Left lobe of liver (tissue), 2 donors: ENCODE measurements at places on chromosomes 12 and 14.
A peak's percentile ranks its signal among the peaks of the same experiment; 100 is the strongest.

- DNase-seq, result no peak
Measured at GRCh38 chr12:111503116-111503515, 96.0 kb downstream of the ATXN2 start.

DNA sequence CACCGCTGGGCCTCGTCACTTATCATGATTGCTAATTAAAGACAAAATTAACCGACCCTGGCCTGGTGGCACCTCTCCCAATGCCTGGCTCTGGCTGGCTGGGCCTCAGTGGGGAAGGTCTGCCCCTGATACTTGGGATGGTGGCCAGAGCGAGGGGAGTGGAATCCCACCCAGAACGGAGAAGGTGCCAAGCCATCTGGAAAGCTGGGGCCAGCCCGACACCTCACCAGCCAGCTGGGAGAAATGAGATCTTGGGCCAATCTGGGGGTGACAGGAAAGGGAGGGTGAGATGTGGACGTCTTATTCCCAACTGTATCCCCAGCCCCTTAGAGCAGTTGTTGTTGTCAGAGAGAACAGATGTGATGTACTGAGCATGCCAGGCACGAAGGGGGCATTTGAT lies 215.0 kb upstream of the PWP1 start:
- DNase-seq, result no peak

DNA sequence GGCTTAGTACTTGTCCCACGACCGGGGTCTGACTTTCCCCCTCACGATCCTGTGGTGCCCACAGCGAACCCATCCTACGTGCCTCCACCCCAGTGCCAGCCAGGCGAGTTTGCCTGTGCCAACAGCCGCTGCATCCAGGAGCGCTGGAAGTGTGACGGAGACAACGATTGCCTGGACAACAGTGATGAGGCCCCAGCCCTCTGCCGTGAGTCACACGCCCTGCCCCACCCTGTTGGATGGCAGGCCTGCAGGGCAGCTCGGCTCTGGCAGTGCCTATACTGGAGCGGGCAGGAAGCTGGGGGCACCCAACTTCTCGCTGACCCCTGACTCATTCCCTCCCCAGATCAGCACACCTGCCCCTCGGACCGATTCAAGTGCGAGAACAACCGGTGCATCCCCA lies 18.3 kb upstream of the LRP1-AS start:
- DNase-seq, result no peak

- DNase-seq, result no peak
Measured at GRCh38 chr12:38930990-38931389, 25.6 kb upstream of the CPNE8 start.

DNA sequence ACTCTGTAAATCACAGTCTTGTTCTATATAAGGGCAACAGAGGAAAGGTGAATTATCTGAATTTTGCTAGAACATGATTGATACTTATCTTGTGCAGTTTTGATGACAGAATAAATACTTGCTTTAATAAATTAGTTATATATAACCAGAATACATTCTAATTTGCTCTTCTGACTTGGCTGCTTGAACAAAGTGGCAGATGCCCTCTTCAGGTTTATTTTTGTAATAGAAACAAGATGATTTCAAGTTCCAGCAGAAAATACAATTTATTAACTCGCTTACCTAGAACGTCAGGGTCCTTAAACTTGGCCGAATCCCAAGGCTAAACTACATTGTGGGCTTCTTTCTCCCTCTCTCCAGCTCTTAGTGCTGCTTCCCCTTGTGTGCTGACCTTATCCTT lies 57.6 kb upstream of the SSTR1 start:
- DNase-seq, result no peak

- DNase-seq, result no peak
Measured at GRCh38 chr12:111173836-111174235, 195.1 kb downstream of the PHETA1 start.

DNA sequence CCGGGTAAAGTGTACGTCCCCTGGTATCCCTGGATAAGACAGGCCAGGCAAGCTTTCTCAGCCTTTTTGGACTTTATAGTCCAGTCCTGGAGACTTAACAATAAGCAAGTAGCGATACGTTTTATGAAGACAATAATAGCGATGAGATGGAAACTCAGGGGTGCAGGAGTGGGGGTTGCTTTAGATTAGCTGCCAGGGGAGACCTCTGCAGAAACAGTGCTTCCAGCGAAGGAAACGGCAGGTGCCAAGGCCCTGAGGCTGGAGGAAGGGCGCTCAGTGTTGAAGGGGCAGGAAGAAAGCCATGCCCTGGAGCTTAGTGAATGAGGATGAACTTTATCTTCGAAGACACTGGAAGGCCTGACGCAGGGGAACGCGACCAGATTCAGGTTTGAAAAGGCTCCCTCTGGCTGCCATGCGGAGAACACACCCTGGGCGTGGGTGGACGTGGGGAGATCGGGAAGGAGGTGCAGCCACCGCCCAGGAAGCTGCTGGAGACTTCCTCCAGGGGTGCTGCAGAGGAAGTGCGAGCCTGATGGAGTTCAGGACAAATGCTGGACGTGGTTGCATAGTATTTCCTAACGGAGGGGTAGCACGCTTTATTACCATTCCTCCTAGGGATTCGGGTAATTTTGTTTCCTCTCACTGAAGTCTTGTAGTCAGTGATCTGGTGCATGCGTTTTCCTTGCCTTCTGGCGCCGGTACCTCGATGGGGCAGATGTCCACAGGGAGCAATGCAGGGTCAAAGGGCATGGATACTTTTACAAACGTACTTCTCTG lies 26.1 kb upstream of the UBC start:
- DNase-seq, result peak; percentile 84

GRCh38 chr14:93717668-93718320 lies 70.5 kb downstream of the PRIMA1 start:
- no peak for DNase-seq

GRCh38 chr12:96425951-96426350 lies 25.7 kb upstream of the CDK17 start:
- DNase-seq, result no peak

GRCh38 chr12:68792952-68793351 lies 15.0 kb upstream of the MDM2 start:
- no peak for DNase-seq

DNA sequence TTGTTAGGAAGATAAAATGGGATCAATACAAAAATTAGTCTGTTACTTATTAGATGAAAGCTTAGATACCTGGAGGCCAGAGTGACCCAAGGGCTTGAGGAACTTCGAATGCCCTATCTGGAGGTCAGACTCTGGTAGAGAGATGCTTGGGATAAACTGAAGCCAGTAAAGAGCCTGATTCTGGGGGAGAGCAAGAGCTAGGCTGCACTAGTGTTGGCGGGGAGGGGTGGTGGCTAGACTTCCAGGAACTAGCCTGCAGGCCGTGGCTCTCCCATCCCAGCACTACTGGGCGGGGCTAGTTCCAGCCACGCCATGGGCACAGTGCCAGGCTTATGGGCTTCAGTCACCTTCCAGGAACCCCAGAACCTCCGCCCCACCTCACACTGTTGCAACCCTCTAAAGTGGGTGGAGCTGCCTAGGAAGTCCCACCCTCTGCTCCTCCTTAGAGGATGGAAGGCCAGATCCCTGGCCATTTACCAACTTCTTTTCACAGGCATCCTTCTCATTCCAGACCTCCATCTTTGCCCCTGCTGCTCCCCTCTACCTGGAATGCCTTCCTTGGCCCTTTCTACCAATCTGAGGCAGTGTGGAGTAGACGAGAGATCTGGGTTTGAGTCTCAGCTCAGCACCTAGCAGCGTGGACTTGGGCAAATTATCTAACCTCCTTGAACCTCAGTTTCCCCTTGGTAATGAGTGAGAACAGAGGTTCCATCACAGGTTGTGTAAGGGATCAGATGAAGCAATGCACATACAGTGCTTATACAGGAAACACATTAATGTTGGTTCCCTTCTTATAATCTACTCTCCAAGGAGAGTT lies 6.3 kb upstream of the NFE2 start:
- peak; percentile 72 for DNase-seq

DNA sequence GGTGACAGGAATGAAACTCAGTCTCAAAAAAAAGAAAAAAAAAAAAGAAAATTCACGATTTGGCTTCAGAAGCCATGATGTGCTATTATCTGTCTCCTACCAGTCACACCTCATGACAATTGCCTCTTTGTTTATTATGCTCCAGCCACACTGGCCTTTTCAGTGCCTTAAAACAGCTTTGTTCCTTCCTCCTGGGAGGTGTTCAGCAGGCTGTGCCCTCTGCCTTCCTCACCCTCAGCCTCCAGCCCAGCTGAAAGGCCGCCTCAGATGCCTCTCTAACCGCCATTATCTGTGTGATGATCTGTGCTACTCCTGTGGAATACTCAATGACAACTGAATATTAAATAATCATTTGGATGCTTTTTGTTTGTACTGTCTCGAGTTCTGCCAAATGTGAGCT lies 8.6 kb upstream of the ARPC3 start:
- no peak for DNase-seq

- no peak for DNase-seq
Measured at GRCh38 chr14:74621556-74621955, 9.5 kb upstream of the LTBP2 start.

- no peak for DNase-seq
Measured at GRCh38 chr14:22822016-22822570, 6.9 kb upstream of the SLC7A7 start.

GRCh38 chr14:89959853-89960445 lies 4.2 kb downstream of the TDP1 start:
- no peak for DNase-seq

GRCh38 chr12:52204095-52204930 lies 12.5 kb upstream of the KRT80 start:
- DNase-seq, result no peak

- DNase-seq, result no peak
Measured at GRCh38 chr14:55881577-55882241, 236.5 kb upstream of the PELI2 start.

DNA sequence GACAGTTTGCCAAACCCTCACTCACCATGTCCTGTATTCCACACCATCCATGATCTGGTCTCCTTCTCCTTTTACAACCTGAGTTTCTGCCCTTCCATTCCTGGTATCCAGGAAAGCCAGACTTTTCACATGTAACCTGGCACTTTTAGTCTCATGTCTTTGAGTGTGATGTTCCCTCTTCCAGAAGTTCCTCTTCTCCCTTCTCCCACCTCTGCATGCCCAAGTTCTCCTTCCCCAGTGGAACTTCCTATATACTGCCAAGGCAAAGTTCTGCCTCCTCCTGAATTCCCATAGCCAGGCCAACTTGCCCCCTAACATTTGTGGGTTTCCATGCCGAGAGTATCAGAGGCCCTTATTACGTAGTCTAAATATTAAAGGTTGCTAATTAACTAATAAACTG lies 3.2 kb upstream of the ITPR2 start:
- no peak for DNase-seq

DNA sequence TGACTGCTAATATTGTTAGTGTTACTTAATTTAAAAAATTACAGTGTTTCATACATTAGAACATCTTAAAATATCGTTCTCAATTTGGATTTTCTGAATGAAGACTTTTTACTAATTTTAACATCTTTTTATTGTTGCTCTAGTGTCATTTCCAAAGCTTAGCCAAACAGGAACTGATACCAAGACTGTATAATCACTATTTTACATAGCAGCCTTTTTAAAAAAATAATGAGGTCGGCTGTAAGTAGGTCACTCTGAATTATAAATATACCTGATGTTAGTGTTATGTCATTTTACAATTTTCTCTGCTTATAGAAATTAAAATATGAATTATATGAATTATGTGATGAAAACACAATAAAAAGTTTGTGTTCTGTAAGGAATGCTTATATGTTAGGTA lies 321.5 kb downstream of the TMEM117 start:
- DNase-seq, result no peak

- no peak for DNase-seq
Measured at GRCh38 chr12:40222247-40222646, 2.5 kb upstream of the LRRK2 start.

DNA sequence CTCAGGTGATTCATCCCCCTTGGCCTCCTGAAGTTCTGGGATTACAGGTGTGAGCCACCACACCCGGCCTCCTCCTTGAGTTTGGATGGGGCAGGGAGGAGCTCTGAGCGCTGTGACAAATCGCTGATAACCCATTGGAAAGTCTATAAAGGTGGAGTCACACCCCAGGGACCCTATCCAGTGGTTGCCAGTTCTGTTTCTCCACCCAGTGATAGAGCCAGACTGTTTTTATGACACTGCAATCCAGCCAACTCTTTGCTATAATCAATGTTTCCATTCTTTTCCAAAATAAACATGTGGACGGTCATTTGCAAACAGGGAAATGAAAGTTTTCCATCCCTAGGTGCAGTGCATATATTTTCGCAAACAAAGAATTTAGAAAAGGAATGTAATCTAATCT lies 142.0 kb upstream of the PELI2 start:
- DNase-seq, result no peak

GRCh38 chr14:53881161-53881871 lies 75.3 kb downstream of the BMP4 start:
- no peak for DNase-seq
